Glomerular endothelial cell (primary cell): ENCODE measurements at places on chromosomes 4 and X. TPM values are rescaled to one million over a fixed set of nuclear protein-coding genes. Genes with fewer than 3 reads are reported as not detected.

VGLL1 gene
- total RNA-seq = not detected in 2 replicates

LRP2BP gene
- total RNA-seq = 0.24 and 0.35 TPM in 2 replicates

- no peak for DNase-seq
Observed at GRCh38 chr4:16916719-16917337, 18.4 kb upstream of the LDB2 start.

LRCH2 gene
- 2.7 and 5.5 TPM in 2 replicates for total RNA-seq

MAGEB17 gene
- 0.18 TPM in 1 of 2 replicates, not detected in the other for total RNA-seq

DNA sequence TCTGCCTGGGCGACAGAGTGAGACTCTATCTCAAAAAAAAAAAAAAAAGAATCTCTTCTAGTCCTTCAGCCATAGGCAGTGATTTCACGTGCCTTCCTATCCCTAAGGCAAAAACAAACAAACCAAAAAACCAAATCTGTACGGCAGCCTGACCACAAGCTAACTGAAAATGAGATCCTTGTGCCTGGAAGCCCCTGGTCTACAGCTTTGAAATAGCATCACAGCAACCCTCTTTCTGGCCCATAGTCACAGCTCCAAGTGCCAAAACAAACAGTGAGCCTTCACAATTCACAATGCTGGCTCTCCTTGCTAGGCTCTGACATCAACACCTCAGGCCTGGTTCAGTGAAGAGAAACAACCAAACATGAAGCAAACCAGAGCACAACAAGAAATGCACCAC lies 46.1 kb downstream of the TMEM150C start:
- peak; percentile 67 for DNase-seq

FGFBP2 gene
- total RNA-seq = not detected in 2 replicates

DNA sequence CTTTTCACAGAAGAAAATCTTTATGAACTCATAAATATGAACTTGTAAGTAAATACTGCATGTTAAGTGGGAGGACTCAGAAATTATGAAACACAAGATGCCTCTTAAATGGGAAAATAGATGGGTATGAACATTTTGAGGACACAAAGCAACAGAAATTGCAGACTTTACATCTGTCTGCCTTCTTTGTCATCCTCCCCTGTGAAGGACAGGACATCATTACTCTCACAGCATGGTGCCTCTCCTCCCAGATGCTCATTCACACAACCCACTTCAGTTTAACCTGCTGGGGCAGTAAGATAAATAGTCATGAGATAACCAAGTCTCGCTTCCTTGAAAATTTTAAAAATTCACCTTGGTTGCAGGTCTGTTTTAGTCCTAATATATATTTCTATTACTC lies 144.5 kb downstream of the APBB2 start:
- DNase-seq = no peak

DNA sequence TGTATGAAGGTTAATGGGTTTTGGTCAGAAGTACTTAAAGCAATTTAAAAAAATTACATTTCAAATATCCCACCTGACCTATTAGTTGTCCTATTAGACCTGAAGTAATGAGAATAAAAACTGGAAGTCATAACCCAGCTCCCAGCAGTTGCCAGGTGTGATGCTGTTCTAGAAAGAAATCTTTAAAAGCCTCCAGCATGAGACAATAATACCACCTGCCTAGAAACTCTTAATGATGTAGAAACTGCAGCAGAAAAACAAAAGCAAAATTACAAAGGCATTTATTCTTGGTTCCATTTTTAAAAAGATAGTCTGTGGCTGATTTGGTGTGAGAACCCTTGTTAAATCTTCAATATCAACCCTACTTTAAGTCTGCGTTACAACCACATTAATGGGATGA lies 1137.7 kb upstream of the TENM3 start:
- no peak for DNase-seq

DNA sequence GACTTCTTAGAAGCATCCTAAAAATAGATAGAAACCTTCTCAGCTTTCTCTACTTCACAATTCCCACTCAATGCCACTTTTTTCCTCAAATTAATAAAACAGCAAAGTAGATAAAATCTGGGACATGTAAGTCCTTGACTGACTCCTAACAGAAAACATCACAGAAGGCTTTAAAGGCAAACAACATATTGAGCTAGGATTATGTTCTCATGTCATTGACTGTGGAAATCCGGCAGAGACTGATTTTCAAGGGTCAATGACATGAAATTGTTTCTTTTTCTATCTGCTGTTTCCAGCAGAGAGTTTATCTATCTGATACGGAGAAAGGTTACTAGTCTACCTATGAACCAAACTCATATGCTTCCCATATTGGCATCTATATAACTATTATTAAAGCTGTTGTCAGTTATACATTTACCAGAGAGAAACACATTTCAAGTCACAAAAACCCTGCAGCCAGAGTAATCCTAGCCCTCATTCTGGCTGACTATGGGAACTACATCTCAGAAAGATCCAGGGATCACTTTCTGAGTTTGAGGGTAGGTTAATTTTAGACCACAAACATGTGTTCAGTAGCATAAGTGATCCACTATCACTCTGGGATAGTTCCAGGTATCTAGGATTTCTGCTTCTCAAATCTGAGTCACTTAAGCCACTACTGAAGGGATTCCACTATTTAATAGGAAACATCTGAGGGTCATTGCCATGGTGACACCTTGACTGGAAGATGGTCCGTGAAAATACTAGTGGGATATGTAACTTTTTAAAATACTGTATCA lies 147.6 kb downstream of the PPP3CA start:
- DNase-seq = no peak

DNA sequence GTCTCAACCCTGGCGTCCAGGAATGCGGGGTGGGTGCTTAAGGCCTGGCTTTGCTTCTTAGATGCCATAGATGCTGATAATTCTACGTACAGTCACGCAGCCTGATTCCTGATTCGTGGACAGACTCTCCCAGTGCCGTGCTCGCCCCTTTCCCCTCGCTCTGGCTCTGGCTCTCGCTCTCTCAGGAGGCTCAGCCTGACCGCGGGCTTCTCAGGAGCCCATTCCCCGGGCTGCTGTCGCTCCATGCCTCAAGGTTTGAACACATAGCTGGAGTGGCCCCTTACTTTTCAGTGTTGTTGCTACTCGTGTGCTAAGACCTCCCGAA lies 59.2 kb upstream of the ZC4H2 start:
- no peak for DNase-seq

DNA sequence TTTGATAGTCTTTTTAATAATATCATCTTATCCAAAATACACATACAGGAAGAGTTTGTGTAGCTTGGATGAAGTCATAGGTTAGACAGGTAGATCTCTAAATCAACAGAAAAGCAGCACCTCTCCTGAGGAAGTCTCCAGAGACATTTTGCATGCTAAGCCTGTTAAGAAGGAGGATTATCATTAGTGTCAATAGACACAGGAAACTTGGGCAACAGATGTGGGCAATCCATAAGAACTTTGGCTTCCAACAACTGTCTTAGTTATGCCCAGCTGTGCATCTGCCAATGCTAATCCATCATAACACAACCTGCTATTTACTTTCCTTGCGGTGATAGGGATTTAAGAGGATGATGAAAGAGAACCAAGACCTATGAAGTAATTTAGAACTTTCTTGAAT lies 1052.6 kb downstream of the RPA4 start:
- DNase-seq = no peak

GRCh38 chrX:1528186-1528883 lies 8.7 kb downstream of the P2RY8 start:
- no peak for DNase-seq

- DNase-seq = no peak
Observed at GRCh38 chr4:150582873-150583286, 929 bp downstream of the MAB21L2 start.

DNA sequence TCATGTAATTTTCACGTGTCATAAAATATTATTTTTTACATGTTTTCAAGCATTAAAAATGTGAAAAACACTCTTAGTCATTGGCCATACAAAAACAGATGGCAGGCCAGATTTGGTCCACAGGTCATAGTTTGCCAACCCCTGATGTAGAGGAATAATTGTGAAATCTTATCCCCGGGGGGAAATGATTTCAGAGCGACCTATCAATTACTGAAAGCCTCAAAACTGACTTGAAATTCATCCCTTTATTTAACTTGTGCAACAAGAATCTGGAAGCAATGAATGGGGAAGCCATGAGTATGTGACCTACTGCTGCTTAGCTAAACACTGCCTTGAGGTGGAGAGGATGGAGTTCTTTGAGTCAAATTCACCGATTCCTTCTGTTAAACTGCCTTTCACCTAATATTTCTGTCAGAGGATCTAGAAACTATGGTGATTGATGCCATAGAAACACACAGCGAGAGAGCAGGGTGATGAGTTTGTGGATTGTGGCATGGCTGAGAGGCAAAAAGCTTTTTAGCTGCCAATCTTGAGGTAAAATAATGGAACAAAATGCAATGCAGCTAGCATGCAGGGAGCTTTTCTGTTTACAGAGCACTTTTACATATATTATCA lies 30.3 kb upstream of the BRS3 start:
- no peak for DNase-seq

DNA sequence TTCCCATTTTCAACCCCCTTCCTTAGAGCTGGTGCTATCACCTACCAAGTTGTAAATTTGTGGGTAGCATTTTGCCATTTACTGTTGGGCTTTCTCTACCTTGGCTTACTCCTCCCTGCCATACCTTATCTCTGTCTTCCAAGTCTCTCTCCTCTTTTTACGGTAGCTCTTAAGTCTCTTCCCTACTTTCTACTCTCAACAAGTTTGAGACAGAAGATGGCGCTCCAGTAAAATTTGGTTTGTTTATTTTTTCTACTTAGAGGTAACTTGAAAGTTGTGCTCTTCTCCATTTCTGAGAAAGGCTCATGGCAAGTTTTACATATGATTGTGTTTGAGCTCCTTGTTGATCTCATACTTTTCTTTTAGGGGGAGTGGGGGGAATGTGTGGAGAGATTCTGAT lies 1508.1 kb downstream of the TECRL start:
- no peak for DNase-seq

DNA sequence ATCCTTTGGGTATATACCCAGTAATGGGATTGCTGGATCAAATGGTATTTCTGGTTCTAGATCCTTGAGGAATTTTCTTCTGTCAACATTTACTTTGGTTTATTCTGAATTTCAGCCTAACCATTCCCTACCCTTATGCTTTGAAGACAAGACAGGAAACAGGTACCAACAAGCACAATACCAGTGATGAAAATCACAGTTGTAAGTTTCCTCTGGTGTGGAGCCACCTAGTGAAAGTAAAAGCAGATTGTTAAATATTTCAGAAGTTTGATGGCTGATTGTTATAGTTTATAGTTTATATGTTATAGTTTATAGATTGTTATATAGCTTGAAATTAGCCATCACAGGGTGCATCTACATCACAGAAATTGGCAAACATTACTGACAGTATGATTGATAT lies 104.5 kb upstream of the AGA start:
- DNase-seq = no peak

- DNase-seq = no peak
Observed at GRCh38 chr4:149711593-149712365, 103.9 kb downstream of the IQCM start.

GRCh38 chr4:41839916-41840854 lies 91.7 kb upstream of the PHOX2B start:
- DNase-seq = no peak

HTR2C gene
- total RNA-seq = not detected in 2 replicates

- peak; percentile 52 for DNase-seq
Observed at GRCh38 chrX:15242899-15243555, 26.9 kb downstream of the ASB9 start.

VCX2 gene
- total RNA-seq = not detected in 2 replicates

GRCh38 chr4:31682796-31683195 lies 962.6 kb downstream of the PCDH7 start:
- DNase-seq = no peak

SLC25A43 gene
- total RNA-seq = 18.8 and 24.4 TPM in 2 replicates

DNA sequence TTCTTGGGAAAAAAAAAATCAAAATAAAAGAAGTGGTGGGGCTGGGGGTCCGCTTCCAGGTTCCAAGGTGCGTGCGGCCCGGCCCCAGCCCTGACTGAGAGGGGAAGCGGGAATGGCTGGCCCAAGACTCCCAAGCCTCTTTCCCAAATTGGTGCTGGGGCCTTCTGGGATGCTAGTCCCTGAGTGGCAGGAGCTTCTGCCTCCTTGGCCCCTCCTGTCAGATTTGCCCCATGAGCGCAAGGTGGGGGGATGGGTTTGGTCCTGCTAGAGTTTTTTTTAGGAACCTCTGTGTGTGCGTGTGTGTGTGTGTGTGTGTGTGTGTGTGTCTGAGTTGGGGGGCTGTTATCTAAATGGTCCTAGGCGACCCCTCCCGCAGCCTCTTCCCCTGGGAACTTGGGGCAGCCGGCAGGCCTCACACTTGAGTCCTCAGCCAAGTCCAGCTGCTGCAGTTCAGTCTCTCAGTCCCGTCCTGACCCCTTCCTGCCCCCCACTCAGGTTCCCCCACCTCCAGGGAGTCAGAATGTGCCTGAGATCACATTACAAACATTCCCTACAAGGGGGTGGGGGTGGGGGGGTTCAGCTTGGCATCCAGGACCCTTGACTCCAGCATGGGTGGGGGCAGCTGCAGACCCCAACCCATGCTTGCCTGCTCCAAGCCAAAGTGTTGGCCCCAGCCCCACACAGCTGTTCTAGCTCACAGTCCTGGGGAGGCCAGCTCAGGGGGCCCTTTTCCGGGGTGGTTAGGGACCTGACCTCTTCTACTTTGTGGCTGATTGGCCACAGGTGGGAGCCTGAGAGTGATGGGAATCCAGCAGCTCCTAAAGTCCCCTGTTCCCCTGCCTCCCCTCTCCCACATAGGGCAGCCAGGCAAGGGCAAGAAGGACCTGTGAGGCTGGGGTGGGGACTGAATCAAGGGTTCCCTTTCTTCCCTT lies 4.0 kb downstream of the EFNB1 start:
- DNase-seq = no peak

CNKSR2 gene
- not detected in 2 replicates for total RNA-seq

DNA sequence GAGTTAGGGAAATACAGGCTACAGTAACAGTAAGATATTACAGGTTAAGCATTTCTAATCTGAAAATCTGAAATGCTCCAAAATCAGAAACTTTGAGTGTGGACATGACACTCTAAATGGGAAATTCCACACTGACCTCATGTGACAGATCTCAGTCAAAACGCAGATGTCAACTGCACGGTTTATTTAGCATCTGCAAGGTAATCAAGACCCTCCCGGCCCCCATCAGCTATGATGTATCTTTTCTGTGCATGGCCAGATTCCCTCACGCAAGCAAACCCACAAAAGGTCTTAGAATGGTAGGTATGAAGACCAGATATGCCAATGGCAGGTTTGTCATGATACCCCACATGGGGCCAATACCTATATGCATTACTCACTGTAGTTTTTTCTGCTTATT lies 82.8 kb downstream of the COQ2 start:
- DNase-seq = no peak

LRBA gene
- 23.7 and 28.3 TPM in 2 replicates for total RNA-seq

WNK3 gene
- 1.1 TPM in 2 replicates for total RNA-seq

GRCh38 chr4:177380730-177381287 lies 61.4 kb downstream of the AGA start:
- DNase-seq = no peak

TASL gene
- total RNA-seq = not detected in 2 replicates
